ENCODE measurements at places on chromosomes 2 and 18.

DNA sequence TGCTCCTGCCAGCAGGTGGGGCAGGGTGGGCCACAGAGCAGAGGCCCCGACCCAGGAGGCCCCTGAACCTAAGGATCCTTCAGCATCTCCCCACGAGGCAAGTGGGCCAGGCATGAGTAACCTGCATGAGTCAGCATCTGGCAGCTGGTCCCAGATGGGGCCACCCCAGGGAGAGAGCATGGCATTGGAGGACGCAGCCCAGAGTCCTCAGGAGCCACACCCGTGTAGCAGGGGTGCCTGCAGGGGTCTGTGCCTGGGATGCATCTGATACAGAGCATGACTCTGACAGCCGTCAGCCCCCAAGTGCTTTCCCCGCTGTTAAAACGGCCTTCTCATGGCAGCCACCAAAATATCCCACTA is 185.6 kb upstream of the SALL3 start:
- no peak for DNase-seq

DNA sequence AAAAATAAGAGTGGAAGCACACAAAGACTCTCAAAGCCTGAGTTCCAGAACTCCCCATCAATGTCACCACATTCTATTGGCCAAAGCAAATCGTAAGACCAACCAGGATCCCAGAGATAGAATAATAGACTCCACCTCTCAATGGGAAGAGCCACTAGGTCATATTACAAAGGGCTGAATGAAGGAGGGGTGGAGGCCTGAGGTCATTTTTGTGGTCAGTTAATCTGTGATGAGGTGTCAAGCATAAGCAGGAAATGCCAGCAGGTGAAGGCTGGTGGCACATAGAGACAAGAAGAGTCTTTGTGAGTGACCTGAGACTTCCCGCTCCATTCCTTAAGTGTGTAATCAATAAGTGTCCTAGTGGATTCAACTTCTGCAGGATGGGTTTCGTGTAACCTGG is 144.3 kb downstream of the TFCP2L1 start:
- DNase-seq = no peak

DNA sequence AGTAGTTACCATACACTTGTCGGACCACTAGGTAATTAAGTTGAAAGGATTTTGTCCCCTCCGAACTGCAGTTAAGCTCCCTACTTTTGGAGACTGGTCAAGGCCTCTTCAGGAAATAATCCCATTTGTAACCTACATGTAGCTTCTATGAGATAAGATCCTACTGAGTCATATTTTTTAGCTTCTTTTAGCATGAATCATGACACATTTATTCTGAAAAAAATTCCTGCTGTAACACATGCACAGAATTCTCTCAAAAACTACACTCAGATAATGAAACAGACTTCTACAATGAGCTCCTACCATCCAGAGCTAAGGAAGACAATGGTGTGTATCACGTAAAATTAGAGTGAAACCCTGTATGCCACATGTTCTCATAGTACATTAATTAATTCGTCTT is 100.7 kb upstream of the CCDC195 start:
- DNase-seq = peak; percentile 90

DNA sequence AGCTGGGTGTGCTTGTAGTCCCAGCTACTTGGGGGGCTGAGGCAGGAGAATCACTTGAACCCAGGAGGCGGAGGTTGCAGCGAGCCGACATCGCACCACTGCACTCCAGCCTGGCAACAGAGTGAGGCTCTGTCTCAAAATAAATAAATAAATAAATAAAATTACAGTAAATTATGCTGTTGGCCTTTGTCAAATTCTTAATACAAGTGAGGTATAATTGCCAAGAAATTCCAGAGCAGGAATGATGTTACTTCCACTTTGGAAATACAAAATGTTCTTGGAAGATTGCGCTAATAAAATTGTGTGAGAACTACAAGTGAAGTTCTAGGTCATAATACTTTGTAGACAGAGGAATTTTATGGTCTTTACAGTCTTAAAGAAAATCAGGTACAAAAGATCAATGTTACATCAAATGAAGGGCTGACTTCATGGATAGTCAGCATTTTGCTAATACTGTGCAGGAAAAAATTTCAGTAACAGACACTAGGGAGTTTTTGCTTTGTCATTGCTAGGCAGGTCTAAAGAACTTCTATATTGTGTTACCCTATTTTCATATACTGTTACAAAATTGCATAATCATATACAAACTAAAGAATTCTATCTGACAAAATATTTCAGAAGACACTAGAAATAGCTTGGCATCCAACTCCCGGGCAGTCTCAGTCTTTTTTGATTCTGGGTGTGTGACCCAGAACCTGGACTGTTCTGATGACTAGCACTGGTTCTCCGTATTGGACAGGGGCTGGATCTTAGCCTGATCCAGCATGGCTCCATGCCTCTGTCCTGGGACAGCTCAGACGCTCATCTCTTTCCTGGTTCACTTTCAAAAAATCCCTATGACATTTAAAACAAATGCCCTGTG is 76.0 kb upstream of the STK17B start:
- DNase-seq = no peak

- no peak for DNase-seq
Observed at GRCh38 chr2:109128616-109129355, at the start of gene SH3RF3. Gene SH3RF3 (plus strand): TSS chr2:109129205.

- no peak for DNase-seq
Observed at GRCh38 chr2:233044974-233045605, 12.6 kb downstream of the NEU2 start.

DNA sequence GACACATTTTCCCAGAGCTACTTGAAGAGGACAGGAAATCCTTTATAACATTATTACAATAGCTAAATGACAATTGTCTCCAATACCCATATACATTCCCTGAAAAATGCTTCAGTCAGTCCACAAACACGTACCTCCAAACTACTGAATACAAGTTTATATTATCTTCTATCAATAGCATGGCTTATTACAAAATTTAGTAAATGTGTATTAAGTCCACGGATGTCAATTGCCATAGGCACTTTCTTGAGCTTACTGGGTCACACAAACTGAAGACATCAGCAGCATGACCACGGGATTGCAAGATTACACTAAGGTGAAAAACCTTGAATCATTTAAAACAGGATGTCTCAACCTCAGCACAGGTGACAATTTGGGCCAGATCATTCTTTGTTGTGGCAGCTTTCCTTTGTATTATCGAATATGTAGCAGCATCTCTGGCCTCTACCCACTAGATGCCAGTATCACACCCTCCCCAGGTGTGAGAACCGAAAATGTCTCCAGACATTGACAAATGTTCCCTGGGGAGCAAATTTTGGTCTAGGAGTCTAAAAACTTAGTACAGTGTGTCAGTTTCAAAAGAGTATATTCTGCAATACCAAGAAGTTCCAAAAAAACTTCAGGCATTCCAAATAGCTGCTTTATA is 1.4 kb downstream of the MBD2 start:
- DNase-seq = no peak

DNA sequence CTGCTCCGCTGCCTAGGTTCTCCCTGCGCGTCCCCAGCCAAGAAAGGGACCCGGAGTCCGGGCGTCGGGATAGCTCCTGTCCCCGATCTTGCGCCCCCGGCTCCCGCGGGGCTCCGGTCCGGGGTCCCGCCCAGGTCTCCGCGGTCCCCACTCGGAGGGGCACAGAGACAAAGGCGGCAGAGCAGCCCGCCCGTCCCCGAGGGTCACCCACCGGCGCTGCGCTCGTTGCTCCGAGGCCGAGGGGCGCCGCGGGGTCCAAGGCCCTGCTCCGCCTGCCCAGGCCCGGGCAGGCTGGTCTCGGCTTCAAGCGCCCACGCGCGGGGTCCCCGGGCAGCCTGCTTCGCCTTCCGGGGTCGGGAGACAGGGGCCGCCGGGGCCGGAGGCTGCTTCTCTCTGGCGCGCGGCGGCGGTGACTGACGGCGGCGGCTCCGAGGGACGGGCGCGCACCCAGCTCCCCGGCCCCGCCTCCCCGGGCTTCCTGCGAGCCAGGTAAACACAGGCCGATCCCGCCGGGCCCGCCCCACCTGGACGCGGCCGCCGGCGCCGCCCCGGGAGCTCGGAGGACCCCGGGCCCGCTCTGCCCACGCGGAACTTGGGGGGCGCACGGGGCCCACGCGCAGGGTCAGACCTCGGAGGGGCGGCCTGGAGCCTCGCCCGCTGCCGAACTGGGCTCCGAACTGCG is at the start of gene MBP:
TSS of gene MBP (minus strand) at position 415 of the 682 bp plus-strand sequence. CDS start 27,522 bp downstream, outside the sequence.
- no peak for DNase-seq

GRCh38 chr18:58881477-58881876 is 16.8 kb downstream of the ZNF532 start:
- DNase-seq = no peak

DNA sequence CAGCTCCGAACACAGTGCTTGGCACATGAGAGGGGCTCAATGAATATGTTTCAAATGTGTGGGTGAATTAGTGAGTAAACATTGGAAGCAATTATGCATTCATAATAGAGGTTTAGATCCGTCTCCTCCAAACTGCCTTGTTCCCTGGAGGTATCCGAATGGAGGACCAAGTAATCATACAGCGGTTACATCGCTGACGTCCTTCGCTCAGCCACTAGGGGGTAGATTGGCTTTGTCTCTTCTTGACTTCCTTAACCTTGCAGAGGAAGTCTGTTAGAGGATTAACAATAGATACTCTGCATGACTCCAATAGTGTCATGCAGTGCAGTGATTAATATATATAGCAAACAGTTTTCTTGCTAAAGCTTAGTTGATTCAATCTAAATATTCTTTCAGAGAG is 517.0 kb downstream of the PTPRM start:
- peak; percentile 20 for DNase-seq

DNA sequence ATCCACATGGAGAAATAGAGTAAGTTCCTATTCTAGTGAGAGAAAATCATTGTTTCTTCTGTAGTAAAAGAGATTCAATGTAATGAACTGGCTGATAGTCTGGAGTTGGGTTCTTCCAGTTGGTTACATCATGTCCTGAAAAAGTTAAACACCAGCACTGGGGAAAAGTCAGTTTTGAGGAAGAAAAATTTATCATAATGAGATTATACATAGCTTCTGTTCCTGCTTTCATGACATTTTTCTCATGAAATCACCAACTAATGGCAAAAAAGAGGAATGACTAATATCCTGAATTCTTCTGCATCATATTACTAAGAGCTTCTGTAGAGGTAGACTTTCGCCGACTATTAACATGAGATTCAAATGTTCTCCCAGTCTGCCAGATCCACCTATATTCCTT is 69.2 kb upstream of the SLC9A2 start:
- DNase-seq = no peak
